ENCODE measurements at places on chromosomes 7 and 10.

DNA sequence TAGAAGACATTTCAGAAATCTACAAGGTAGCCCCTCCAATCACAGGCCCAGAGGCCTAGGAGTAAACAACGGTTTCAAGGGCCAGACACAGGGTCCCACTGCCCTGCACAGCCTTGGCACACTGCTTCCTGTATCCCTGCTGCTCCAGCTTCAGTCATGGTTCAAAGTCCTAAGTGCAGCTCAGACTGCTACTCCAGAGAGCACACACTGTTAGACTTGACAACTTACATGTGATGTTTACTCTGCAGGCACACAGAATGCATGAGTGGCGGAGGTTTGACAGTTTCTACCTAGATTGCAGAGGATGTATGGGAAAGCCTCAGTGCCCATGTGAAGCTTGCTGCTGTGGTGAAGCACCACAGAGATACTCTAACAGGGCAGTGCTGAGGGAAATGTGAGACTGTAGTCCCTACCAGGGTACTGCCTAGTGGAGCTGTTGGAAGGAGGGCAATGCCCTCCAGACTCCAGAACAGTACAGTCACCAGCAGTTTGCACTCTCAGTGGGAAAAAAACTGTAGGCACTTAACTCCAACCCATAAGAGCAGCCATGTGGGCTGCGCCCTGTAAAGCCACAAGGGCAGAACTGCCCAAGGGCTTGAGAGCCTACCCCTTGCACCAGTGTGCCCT lies 270.0 kb downstream of the ZWINT start:
- no peak for DNase-seq

GRCh38 chr7:138083859-138084258 lies 7.6 kb downstream of the AKR1D1 start:
- DNase-seq, result no peak

DNA sequence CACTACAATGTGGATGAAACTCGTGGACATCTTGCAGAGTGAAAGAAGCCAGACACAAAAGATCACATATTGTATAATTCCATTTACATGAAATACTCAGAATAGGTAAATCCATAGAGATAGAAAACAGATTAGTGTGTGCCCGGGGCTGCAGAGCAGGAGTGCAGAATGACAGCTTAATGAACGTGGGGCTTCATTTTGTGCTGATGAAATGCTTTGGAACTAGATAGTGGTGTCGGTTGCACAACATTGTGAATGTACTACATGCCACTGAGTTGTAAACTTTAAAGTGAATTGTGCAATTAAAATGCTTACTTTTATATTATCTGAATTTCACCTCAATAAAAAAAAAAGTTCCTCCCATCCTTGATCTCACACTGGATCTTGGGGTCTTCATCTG lies 31.8 kb upstream of the CARD11 start:
- DNase-seq, result no peak

GRCh38 chr7:81628951-81629350 lies 140.9 kb downstream of the HGF start:
- no peak for DNase-seq

DNA sequence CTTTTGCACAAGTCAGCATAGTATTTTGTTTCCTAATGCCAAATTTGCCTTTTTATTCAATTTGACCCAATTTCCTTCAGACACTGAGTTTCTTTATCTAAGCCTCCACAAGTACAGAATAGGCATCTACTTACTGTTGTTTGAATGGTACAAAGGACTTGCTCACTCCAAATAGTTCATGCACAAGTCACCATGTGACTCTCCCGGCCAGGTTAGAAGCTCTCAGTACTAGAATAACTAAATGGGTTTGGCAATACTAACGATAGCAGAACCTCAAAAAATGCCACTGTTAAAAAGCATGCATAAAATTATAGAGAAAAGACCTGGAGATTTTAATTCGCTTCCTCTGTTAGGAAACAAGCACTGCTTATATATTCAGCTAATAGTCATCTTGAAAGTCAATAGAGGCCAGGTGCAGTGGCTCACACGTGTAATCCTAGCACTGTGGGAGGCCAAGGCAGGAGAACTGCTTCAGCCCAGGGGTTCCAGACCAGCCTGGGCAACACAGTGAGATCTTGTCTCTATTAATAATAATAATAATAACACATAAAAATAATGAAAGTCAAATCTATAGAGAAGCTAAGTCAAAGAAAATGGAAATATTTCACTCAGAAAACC lies 335.8 kb upstream of the MBL2 start:
- DNase-seq, result no peak

DNA sequence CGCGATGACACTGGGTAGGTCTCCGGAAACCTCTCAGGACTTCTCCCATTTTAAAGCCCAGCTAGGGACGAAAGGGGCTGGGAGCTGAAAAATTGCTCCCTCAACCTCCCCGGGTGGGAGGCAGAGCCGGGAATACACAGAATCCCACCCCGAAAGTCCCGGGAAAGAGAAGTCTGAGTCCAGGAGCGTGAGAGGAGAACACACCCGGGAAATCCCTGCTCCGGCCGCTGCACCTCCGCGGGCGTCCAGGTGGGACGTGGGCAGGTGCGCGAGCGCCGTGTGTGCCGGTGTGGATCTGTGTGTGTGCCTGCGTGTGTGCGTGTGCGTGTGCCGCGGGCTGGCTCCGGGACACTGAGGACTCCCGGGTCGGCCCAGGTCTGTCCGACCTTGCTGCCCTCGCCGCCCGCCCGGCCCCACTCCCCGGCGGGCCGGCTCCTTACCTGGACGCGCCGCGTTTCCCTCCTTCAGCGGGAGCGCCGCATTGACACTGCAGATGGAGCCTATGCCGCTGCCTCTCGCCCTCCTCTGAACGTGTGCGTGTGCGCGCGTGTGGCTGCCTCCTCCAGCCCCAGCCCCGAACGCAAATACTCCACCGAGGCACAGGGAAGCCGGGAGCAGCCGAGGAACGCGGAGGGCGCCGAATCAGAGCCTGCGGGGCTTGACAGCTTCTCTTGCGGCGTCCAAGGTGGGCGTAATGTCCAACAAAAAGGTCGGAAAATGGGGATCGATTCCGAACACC lies at the start of gene PLXNA4:
TSS of gene PLXNA4 (minus strand) at position 489 of the 739 bp plus-strand sequence. CDS start 67,777 bp downstream, outside the sequence.
- peak; percentile 7 for DNase-seq

- DNase-seq, result no peak
Measured at GRCh38 chr7:38950309-38950708, 27.4 kb upstream of the POU6F2 start.

GRCh38 chr7:11410656-11411644 lies 421.0 kb downstream of the THSD7A start:
- DNase-seq, result no peak

GRCh38 chr7:19984231-19984632 lies 210.8 kb upstream of the TMEM196 start:
- no peak for DNase-seq

DNA sequence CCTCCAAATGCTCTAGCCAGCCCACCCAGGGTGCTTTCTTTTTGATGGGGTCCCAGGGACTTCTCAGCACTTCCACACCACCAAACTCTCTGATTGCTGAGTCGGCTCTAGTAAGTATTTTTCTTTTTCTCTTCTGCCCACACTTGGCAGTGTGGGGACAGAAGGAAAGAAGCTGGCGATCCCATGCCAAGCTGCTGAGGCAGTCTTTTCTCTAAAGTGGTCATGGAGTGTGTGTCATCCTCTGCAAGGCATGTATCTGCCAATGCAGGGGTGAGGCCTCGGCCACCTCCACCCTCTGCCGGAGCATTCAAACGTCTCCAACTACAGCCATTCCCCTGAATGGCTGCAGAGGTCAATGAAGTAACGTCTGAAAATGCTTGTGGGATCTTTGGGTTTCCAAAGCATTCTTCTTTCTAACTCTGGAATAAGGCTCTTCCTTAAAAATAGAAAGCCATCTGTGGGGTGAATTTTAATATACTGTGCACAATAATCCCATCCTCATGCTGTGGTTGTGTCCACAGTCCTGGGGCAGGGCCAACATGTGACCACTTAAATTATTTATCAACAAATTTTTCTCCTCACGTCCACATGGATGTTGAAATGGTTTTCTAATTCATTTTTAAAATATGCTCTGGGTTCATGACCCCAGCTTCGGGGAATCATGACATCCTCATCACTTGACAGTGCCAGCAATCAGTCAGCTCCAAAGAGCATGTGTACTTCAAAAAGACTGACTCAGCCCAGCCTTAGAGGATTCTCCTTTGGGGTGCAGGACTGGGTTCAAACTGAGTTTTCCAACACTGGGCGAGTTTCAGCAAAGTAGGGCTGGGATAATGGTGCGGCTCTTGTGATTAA lies 171.3 kb upstream of the ITGB1 start:
- DNase-seq, result no peak

- no peak for DNase-seq
Measured at GRCh38 chr10:76236356-76236755, 804.9 kb downstream of the LRMDA start.

Data from SW480 (cell line).